ENCODE measurements at places on chromosomes 13 and 19.
A peak's percentile ranks its signal among the peaks of the same experiment; 100 is the strongest.

GRCh38 chr13:114143806-114144605, 11.6 kb upstream of the RASA3 start:
- no peak for DNase-seq

GRCh38 chr13:110562036-110562597, 595 bp upstream of the RAB20 start:
- DNase-seq: no peak

- DNase-seq: no peak
Measured at GRCh38 chr19:11657307-11657706, 60.0 kb downstream of the ZNF627 start.

- DNase-seq: no peak
Measured at GRCh38 chr13:110583178-110583865, 21.8 kb upstream of the RAB20 start.

DNA sequence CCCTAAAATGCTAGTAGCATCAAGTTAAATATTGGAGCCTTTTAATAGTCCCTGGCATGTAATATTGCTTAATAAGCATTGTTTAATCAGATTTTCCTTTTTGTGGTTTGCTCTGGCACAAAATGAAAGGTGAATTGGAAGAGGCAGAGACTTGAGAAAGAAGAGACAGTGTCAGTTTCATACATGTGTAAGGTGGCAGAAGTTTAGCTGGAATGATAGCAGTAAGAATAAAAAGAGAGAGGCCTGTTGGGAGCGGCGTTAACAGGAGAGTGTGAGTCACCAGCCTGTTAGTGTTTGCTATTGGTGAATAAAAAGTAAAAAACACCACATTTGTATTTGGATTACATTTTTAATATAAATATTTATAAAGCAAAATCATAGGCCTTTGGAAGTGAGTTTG, 145.3 kb downstream of the PDS5B start:
- no peak for DNase-seq

- DNase-seq: peak; percentile 56
Measured at GRCh38 chr19:54430306-54431254, 15.3 kb downstream of the TTYH1 start.

- no peak for DNase-seq
Measured at GRCh38 chr19:17658666-17659065, 29.5 kb downstream of the UNC13A start.

GRCh38 chr19:10762656-10763055, 44.8 kb downstream of the DNM2 start:
- peak; percentile 66 for DNase-seq

GRCh38 chr13:73876323-73876722, 257.9 kb downstream of the KLF12 start:
- DNase-seq: peak; percentile 28

DNA sequence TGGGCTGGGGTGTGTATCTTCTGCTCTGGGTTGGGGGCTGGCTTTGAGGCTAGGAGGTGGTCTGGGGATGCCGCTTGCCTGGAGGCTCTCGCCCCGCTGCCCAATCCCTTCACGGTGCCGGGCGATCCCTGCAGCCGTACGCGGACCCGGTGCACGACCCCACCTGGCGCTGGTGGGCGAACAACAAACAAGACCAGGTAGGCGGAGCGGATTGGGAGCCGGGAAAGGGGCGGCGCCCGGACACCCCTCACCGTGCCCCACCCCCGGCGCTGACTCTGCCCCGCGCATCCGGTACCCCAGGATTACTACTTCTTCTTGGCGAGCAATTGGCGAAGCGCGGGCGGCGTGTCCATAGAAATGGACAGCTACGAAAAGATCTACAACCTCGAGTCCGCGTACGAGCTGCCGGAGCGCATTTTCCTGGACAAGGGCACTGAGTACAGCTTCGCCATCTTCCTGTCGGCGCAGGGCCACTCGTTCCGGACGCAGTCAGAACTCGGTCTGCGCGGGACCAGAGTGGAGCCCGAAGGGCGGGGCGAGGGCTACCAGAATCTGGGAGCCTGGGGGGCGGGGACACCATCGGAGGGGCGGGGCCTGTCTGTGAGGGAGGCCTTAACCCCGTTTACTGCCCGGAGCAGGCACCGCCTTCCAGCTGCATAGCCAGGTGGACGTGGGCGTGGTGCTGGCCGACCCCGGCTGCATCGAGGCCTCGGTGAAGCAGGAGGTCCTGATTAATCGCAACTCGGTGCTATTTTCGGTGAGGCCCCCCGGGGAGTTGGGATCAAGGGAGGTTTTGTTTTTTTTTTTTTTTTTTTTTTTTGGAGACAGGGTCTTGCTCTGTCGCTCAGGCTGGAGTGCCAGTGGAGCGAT, 12.1 kb upstream of the PSMD8 start:
- DNase-seq: peak; percentile 92

DNA sequence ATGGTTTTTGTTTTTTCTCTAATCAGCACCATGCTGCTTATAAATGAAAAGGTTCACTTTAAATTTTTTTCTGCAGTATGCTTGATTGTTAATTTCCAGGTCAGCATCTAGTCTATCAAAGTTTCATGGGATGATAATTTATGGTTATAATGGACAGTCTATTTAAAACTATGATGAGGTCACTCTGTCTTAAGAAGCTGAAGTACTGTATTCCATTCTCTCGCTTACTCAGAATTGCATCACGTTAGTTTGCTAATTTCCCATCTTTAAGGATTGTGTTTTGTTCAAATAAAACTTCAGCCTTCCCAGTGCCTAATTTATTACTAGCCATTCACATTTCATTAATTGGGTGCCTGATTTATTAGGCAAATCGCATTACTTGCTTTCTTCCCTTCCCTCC, 94.3 kb downstream of the GPC6 start:
- no peak for DNase-seq

GRCh38 chr13:29435125-29435911, 160.2 kb downstream of the SLC7A1 start:
- no peak for DNase-seq

DNA sequence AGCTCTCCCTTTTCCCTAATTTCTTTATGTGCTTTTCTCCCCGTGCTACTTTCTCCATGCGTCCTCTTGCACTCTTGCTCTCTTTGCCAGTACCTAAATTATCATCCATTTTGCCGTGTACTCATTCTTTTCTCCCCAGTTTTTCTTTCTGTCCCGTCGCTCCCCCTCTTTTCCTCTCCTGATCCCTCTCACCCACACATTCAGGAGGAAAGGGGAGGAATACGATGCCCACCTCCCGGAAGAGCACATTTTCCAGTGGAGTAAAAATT, 821 bp downstream of the ZNF616 start:
- no peak for DNase-seq

DNA sequence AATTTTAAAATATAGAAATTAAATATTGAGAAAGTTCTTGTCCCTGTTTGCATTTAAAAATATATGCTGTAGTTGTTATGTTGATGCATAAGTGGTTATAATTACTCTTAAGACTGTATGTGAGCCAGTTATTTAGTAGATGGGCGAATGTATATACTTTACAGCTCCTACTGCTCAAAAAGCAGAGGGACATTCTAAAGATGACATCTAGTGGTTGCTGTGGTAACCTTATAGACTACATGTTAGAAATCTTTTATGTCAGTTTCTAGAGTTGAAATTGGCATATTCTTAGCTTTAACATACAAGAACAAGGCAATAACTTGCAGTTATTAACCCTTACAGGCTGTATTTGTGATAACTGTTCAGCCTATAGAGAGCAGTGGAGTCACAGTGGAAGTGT, 160.5 kb downstream of the OLFM4 start:
- DNase-seq: no peak

DNA sequence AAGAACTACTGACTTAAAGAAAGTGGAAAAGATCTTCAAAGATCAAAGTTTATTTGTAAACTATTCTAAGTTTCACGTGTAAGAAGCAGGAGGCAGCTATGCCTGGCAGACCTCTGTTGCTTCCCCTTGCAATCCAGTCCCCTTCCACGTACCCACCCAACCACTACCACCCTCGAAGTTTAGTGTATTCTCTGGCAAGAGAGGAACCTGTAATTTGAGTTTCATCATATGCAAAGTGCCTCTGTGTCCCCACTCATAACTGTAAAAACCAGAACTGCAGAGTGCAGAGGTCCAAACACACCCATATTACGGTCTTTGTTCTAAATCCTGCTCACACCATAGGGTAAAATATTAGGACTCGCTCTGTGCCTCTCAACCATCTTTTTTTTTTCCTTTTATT, 75.8 kb upstream of the FRY start:
- no peak for DNase-seq

DNA sequence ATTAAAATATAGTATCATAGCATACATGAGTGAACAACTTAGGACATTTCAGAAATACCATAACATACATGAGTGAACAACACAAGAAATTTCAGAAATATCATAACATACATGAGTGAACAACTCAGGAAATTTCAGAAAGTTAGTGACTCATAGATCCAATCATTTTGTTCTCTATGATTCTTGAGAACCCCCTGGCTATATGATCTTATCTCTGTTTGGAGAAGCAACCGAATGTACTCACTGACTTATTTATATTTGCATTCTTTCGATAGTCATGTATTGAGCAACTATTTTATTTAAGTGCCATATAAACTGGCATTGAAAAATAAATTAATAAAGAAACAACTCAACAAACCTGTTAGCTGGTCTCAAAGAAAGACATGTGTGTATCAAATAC, 251.1 kb downstream of the EFNB2 start:
- no peak for DNase-seq

DNA sequence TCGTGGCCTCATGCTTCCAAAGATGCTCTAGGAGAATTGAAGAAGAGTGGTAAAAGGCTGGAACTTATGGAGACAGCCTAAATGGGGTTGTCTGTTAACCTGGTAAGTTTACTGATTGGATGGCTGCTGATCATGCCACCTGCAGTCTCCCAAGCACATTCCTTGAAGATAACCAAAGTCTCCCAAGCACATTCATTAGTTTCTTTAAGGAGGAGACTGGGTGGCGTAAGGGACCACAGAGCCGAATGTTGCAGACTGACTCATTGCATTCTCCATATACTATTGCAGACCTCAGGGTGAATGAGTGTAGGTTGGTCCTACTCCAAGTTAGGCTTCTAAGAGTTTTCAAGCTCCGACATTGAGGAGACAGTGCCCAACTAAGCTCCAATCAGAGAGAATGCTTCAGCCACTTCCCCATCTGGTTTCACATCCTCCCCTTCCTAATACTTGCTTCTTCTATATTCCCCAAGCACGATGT, at the start of gene IGFL3:
IGFL3 (minus strand) TSS at position 51 of the 478 bp plus-strand sequence; CDS start at position 12, 39 bp downstream.
- DNase-seq: no peak

GRCh38 chr19:54266133-54266532, 9.1 kb upstream of the LILRB5 start:
- DNase-seq: peak; percentile 65

DNA sequence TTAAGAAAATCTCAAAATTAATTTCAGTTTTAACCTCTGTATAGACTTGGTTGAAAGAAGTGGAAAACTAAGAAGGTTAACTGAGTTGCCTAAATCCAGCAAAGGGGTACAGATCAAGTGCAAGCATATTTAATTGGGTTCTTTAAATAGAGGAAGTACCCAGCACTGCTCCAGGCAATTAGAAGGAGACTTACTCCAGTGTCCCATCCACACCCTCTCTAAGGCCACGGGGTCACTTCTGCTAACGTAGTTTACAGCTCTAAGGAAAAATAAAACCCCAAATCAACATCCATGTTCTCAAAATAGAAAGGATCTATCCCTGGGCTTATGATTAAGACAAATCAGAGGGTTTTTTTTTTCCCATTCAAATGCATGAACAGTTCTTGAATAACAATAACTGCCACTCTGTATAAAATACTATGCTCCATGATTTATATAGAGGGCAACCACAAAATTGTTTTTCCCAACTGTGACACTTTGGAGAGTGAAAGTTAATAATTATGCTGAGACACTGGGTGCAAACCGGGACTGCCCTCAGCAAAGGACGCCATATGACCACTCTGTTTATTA, 4.6 kb downstream of the FRY start:
- DNase-seq: peak; percentile 48

- DNase-seq: no peak
Measured at GRCh38 chr19:10182076-10182475, 12.7 kb downstream of the DNMT1 start.

- no peak for DNase-seq
Measured at GRCh38 chr19:2555422-2556220, 79.7 kb downstream of the GADD45B start.

- no peak for DNase-seq
Measured at GRCh38 chr19:33156334-33156733, 24.4 kb downstream of the WDR88 start.

DNA sequence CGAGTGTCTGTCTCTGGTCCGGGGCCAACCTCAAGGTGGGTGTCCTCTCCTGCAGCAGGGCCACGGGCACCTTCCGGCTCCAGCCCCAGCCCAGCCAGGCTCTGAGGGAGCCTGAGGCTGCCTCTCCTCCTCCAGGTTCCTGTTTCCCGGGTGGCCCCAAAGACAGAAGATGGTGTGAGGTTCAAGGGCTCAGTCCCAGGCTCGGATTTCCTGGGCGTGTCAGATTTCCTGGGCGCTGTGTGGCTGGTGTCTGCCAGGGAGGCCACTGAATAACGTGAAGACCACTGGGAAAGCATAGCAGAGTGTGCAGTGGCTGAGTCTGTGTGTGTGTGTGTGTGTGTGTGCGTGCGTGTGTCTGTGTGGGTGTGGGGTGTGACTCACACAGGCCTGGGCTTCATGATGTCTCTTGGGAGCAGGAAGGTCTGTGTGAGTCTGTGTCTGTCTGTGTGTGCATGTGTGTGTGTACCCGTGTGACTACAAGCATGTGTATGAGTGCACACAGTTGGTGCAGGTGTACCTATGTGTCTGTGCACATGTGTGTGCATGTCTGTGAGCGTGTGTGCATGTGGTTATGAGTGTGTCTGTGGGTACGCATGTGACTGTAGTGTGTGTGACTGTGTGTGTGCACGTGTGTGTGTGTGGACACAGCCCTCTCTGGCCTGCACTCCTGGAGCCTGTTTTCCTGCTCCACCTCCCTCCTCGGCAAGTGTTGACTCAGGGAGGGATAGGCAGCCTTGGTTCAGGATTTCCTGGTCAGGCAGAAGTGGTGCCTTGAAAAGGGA, 28.3 kb downstream of the CEBPA start:
- DNase-seq: no peak

GRCh38 chr13:24203811-24204210, 43.3 kb downstream of the SPATA13 start:
- no peak for DNase-seq

- DNase-seq: no peak
Measured at GRCh38 chr19:34960940-34961679, 2.9 kb downstream of the ZNF792 start.

- no peak for DNase-seq
Measured at GRCh38 chr13:72109863-72110262, 242.9 kb upstream of the DACH1 start.

DNA sequence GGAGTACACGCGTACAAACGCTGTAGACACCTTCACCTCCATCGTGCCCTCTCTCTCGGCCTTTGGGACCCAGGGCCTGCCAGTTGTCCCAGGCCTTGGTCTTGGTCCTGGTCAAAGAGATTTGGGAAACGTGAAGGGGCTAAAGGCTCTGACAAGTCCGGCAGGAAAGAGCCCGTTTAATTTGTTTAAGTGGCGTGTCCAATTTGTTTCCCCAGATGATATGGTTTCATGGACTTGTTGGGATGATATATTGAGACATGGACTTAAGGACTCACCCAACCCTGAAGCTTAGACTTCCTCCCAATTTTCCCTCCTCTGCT, 2.7 kb downstream of the CLEC11A start:
- DNase-seq: no peak
